ENCODE measurements at places on chromosomes 2 and 18. TPM values are rescaled to one million over a fixed set of nuclear protein-coding genes. Genes with fewer than 3 reads are reported as not detected.

- peak; percentile 27 for DNase-seq
Measured at GRCh38 chr18:35344736-35345459, 678 bp upstream of the ZNF24 start.

- no peak for DNase-seq
Measured at GRCh38 chr2:68108120-68108519, 45.3 kb upstream of the C1D start.

GRCh38 chr2:191410646-191411436, 165.6 kb downstream of the MYO1B start:
- DNase-seq, result no peak

Gene PJVK
- 61.3 TPM for polyA plus RNA-seq

DNA sequence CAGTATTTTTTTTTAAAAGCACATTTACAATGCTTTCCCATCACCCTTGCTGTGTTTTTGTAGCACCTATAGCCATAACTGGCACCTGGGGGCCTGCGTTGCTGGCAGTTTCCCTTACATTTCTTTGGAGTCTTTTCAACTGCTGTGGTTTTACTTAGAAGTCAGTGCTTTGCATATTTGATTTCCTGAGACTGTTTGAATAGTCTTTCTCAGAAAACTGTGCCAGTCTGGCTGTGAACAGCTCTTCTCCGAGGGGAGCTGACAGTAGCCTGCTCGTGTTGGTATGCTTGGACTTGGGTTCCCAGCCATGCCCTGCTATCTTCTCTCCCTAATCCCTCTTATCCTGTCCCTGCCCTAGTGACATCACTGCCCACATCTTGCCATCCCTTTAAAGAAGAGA, 81.5 kb downstream of the DPP4 start:
- DNase-seq, result no peak

DNA sequence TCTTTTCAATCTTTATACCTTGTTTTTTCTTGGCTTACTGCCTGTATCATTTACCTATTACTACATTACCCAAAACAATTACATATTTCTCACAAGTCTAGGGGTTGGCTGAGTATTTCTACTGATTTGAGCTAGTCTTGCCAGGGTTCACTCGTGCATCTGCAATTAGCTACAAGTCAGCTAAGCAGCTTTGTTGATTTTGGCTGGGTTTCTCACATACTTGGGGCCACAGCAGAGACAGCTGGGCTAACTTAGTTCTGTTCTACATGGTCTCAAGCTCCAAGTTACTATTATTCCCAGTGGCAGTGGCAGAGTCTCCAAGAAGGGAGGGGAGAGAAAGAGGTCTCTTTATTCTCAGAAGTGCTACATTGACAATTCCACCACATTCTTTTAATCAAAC, 54.7 kb upstream of the SP5 start:
- DNase-seq, result peak; percentile 50

- DNase-seq, result no peak
Measured at GRCh38 chr2:181036848-181037603, 56.6 kb downstream of the UBE2E3 start.

- no peak for DNase-seq
Measured at GRCh38 chr2:186503827-186504606, 18.0 kb downstream of the ZC3H15 start.

DNA sequence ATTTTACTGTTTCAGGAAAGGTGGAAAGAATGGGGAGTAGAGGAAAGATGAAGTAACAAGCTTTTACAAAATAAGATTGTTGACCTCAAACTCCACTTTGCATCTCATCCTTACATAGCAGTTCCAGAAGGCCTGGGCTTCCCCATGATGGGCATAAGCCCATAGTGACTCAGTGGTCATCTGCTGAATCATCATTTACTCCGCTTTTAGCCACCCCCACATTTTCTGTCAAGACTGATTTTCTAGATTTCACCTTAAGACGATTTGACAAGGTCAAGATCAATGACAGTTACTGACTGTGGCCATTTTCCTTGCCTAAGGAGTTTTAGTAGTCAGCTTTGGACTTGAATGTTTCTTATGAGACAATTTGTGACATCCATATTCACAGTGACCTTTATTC, 49.4 kb downstream of the PLEKHM3 start:
- DNase-seq, result no peak

DNA sequence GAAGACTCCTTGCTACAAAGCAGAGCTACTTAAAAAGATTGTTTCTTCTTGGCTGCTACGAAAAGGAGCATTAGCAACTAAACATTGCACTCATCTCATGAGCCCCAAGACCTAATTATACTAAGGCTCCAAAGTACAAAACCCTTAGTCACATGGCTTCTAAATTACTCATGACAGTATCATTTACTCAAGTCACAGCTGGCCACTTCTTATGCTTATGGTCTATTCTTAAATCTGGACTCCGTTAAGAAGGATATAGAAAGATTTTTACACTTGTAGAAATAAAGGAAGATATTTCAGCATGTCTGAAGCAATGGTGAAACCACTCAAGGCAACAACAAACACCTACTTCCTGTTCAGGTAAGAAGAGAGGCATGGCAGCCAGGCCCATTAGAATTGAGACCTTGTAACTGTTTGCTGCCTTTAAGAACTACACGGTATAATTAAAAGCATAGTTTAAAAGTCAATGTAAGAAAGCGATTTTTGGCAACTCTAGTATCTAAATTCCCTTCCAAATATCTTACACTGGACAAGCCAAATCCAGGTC, 12.7 kb downstream of the ANKRD44 start:
- no peak for DNase-seq

GRCh38 chr18:78571831-78572347, 407.7 kb upstream of the SALL3 start:
- no peak for DNase-seq

Data from testis (tissue), 5 donors.